ENCODE measurements at places on chromosomes 3 and 15. TPM values are rescaled to one million over a fixed set of nuclear protein-coding genes. Genes with fewer than 3 reads are reported as not detected.

- DNase-seq, result no peak
Observed at GRCh38 chr3:193872265-193872753, 263.6 kb upstream of the HES1 start.

- DNase-seq, result no peak
Observed at GRCh38 chr3:128270559-128271492, 117.5 kb downstream of the EEFSEC start.

GRCh38 chr3:12154151-12154550, 4.6 kb downstream of the TIMP4 start:
- no peak for DNase-seq

- DNase-seq, result no peak
Observed at GRCh38 chr3:77530870-77531269, 491.0 kb downstream of the ROBO2 start.

CHRNA3 gene
- not detected for total RNA-seq

FHIT gene
- 10.6 TPM for total RNA-seq
